ENCODE measurements at places on chromosomes 4 and X.

DNA sequence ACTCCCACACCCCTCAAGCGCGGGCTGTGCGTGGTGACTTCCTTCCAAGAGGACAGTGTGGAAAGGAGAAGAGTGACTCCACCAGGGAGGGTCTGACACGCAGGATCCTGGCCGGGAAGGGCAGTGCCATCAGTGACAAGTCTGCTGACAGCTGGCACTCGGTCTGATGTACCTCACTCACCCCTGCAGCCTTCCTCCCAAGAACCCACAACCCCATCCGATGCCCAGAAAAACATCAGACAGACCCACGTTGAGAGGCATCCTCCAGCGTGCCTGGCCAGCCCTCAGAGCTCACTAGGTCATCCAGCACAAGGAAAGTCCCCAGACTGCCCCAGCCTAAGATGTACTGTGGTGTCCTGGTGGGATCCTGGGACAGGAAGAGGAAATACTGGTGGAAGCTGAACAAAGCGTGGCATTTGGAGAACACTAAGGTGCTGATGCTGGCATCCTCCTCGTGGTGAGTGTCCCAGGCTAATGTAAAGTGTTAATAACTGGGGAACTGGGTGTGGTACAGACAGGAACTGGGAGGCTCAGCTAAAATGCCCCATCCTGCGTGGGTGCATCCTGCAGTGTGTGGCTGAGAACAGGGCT is 200.0 kb upstream of the PSAPL1 start:
- no peak for DNase-seq

GRCh38 chrX:101429934-101430333 is 21.9 kb downstream of the HNRNPH2 start:
- no peak for DNase-seq

GRCh38 chr4:38964942-38965775 is 67.0 kb downstream of the TMEM156 start:
- no peak for DNase-seq

DNA sequence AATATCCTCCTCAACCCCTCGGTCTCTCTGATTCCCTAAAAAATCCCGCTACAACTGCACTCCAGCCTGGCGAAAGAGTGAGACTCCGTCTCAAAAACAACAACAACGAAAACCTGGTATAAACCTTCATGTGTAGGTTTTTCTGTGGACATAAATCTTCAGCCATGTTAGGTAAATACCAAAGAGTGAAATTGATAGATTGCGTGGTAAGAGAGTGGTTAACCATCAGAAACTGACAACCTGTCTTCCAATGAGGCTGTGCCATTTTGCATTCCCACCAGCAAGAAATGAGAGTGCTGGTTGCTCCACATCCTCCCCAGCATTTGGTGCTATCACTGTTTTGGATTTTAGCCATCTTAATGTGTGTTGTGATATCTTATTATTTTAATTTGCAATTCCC is 10.9 kb downstream of the TBC1D19 start:
- DNase-seq = no peak

DNA sequence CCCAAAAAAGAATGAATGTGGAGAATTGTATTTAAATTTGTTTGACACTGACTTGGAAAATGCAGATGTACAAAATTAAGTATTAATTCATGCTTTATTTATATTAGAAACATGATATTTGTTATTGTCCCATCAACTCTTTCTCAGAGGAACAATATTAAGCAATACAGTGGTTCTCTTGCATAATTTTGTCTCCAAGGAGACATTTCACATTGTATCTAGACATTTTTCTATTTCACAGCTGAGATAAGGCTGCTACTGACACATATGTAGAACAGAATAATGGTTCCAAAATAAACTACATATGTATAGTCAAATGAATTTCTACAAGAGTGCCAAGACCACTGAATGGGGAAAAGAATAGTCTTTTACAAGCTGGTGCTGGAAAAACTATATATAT is 427.9 kb upstream of the SPANXN1 start:
- DNase-seq = no peak

- DNase-seq = no peak
Measured at GRCh38 chr4:8506373-8507195, 66.0 kb downstream of the TRMT44 start.

GRCh38 chrX:32483534-32484136 is 727.7 kb downstream of the DMD start:
- no peak for DNase-seq

GRCh38 chr4:157423526-157424020 is 203.0 kb downstream of the GRIA2 start:
- no peak for DNase-seq

GRCh38 chr4:92305148-92305877 is 1.5 kb downstream of the GRID2 start:
- DNase-seq = no peak

- DNase-seq = no peak
Measured at GRCh38 chr4:173005912-173006633, 162.5 kb upstream of the GALNT7 start.

DNA sequence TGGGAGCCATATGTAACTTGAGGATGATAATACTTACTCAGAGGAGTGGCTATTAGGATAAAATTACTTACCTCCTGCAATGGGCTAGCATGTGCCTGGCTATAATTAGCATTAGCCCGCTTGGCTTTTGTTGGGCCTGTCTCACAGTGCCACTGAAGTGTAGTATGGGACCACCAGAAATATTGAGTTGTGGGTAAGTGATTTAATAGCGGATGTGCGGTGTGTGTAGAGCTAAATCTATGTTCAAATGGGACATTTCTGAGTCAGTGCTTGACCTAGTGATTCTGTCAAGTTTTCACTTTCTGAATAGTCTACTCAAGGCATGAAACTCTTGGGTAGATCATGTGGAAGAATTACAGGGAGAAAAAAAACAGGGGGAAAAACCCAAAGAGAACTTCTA is 3.5 kb upstream of the CLNK start:
- peak; percentile 38 for DNase-seq

DNA sequence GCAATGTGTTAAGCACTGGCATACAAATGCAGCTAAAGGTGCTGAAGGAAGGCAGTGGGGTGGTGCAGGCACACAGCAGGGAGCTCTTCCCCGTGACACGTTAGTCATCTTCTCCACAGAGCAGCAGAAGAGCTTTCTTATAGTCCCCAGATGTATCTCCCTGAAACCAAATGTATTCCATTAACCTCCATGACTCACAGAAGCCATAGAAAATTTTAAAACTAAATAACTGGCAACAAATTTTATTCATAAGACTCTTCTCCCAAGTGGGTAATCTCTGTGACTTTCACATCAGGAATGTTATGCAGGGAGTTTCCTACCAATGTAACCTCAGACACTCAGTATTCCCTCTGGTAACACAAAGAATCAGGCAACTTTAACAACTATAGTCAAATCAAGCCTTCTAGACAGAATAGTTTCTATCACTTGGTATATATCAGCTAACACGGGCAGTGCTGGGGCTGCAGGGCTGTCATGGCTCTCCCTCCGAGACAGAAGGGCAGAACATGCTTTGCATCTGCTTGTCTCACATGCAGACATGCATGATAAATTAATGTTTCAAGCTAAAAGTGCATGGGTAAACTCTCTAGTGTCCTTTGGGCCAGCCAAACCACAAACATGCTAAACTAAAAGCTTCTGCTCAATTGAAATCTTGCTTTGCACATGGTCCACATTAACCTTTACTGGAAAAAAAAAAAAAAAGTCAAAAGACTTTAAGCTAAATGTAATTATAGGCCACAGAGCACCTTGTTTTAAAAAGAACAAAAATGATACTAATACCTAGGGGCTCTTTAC is 28.2 kb downstream of the ANXA5 start:
- no peak for DNase-seq

DNA sequence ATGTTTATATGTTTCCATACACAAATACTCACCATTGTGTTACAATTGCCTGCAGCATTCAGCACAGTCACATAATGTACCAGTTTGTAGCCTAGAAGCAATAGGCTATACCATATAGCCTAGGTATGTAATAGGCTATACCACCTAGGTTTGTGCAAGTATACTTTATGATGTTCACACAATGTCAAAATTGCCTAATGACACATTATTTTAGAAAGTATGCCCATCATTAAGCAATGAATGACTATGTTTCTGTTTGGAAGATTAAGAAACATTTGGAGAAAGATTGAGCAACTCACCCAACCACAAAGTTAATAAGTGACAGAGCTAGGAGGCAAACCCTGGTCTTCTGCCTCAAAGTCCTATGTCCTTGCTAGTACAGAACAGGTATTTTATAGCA is 96.8 kb upstream of the GRIA3 start:
- DNase-seq = no peak

GRCh38 chr4:103091601-103092223 is 7.9 kb downstream of the BDH2 start:
- peak; percentile 65 for DNase-seq

DNA sequence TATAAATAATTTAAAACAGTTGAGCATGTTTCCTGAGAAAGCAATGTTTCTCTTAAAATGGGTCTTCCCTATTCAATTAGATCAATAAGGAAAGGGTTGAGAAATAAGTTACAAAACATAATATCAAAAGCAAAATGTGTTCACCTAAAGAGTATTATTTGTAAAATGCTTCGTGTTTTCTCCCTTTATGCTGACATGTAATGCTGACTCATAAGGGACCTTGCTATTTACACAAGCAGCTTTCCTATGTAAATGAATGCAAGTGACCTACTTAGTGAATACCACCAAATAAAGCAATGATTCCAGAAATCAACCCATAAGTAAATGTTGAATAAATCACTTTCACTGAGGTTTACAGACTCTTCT is 91.5 kb downstream of the ELOVL6 start:
- no peak for DNase-seq

- DNase-seq = no peak
Measured at GRCh38 chrX:112147206-112147605, 64.6 kb upstream of the TRPC5 start.

- no peak for DNase-seq
Measured at GRCh38 chrX:40891798-40892197, 156.5 kb upstream of the MED14 start.

DNA sequence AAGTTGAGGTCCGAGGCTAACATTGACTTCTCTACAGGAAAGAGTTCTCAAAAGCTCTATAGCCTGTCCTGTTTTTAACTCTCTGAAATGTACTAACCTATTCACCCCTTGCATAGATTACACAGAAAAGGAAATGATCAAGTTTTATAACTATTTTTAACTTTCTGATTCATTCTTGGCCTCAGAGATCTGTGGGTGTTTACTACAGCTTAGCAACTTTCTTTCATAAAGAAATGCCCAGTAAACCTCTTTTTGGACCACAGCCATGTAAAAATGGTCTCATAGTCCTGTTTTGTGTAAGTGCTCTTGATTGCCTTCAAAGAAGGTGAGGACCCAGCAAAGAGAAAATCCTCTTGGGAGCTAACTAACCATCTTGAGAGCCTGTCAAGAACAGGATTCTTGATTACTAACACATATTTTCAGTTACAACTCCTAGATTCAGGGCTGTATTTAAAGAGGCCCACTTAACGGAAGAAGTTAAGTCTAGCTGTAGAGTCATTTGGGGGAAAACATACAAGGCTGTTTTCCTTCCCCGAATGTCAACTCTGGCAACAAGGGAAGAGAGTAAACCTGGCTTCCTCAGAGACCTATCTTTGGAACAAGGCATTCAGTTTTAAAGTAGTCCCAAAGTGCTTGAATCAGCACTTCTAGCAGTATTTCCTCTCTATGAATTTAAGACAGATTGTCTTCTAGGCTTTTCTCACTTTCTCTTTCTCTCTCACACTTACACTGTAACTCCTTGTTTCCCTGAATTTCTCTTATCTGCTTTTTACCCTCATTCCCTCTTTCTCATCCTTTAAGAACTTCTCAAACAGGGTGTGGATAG is 78.2 kb downstream of the IL21 start:
- DNase-seq = peak; percentile 62

GRCh38 chr4:63898961-63899360 is 510.3 kb downstream of the TECRL start:
- no peak for DNase-seq

GRCh38 chrX:129961180-129962083 is 21.0 kb upstream of the BCORL1 start:
- DNase-seq = peak; percentile 22

DNA sequence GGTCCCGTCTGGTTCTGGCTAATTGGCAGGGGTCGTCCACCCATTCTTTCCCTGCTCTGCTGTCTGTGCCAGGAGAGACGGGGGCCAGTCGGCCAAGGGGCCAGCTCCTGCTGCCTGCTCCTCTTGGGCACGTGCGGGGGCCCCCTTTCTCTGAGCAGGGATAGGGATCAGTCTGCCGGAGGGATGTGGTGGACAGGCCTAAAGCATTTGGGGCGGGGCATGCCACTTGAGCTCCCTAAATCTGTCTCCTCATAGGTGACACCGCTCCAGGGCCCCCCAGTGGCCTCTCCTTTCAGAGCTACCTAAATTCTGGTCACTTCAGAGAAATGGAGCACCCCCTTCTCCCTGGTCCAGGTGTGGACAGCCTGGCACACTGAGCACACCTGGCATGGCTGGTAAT is 4.2 kb upstream of the MSANTD1 start:
- DNase-seq = no peak

GRCh38 chrX:78074088-78074487 is 30.0 kb upstream of the PGK1 start:
- no peak for DNase-seq

DNA sequence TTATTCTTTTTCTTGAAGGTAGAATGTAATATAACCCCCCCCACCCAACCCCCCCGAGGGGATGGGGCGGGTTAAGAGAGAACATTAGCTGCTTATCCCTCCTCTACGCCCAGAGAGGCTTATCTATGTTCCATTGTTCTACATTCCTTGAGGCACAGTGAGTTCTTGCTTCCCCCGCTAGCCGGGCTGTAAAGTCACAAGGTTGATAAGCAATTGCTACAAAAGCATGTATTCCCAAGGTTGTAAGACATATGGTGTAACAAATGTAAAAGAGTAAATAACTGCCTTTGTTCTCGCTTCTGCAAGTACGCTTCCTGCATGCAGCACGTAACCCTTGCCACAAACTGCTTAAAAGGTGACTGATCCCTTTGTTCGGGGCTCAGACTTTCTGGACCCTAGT is 8.2 kb downstream of the DCAF8L2 start:
- DNase-seq = no peak
